ENCODE measurements at places on chromosomes 11 and 22.

DNA sequence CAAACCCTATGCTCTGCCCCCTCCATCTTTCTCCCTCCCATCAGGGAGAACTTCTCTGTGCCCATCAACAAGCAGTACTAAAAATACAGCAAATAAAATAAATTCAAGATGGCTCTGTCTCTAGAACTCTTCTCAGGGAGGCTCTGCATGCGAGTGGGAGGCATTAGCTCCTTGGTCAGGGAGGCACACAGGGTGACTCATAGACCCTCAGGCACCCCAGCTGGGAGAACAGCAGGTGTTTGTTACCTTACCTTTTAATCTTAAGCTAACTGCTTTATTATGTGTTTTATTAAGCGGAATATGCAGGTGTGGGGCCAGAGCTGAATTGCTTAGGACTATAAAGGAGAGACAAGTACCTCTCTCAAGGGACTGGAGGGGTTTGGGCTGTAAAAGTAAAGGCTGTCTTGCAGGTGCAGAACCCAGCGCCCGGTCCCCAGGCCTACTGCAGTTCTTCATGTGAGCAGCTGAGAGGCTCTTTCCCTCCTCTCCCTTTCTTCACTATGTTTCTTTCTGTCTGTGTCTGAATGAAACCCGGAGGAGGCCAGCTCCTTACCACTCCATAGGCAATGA, 20.8 kb downstream of the CSNK2A3 start:
- no peak for DNase-seq

DNA sequence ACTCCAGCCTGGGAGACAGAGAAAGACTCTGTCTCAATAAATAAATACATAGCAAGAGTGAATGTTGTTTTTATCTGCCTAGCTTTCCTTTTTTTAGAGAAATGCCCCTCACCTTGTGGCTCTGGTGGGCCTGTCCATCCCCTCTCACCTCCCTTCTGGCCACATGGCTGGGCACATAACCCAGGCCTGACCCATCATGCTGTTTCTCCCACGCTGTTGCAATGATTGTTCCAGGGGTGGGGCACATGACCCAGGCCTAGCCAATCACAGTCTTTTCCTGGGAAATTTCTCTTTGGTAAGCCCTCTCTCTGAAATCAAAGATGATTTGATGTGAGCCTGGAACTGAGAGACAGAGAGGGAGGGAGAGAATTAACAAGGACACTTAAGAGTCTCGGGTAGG, 5.5 kb upstream of the CYTH4 start:
- no peak for DNase-seq

- no peak for DNase-seq
These were observed 51.7 kb downstream of the ARHGAP42 start for GRCh38 chr11:100738701-100739270.

DNA sequence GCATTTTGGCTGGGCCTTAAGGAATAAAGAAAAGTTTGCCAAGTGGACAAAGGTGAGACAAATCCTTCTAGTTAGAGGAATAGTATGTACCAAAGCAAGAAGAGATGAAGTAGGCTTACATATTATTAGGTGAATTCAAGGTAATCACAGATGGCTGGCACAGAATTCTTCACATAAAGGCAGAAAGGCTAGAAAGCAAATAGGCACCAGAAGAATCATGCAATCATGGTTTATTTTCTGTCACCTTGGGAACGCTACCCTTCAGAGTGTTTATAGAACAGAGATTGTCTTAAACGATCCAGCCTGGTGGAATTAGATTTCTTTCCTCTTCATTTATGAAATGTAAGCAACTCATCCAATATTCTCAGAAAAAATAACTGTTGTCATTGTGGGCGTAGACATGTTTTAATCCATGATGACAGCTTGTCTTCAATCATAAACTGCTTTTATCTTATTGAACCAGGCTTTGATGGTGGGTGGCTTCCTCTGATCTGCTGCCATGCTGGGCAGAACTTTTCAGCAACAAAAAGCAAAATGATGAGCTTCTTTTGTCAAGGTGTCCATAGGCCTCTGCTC, 49.0 kb upstream of the CSNK2A3 start:
- no peak for DNase-seq

- no peak for DNase-seq
These were observed 30.7 kb downstream of the SERPINH1 start for GRCh38 chr11:75592715-75593114.

DNA sequence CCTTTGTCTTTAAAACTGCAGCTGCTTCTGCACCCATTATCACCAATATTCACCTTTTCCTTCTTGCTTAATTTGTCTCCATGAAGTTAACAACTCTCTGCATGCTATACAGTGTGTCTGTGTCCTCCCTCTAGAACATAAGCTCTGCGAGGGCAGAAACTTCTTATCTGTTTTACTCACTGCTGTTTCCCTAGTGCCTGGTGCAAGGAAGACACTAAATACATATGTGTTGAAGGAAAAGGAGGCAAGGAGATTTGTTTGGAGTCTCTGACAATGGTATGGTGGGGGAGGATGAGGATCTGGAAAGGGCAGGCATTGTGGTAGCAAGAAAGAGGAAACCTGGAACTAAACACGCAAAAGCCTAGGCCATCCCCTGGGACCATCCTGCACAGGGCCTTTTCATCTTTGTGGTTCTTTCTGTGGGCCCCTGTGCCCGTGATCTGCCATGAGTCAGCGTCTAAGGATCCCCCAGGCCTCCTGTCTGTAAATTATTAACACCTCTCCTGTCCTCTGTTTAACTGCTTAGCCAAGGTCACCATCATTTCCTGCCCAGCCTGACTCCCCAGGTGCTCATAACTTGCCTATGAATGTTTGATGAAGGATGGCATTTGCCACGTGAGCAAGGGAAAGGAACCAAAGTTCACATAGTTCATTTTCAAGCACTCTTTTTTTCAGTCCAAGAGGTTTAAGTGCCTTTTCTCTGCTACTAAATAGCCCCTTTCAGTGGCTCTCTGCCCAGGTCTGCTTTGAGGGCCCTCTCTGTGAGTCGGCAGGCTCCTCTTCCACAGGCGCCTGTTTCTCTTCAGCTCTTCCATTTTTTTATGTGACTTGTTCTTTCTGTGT, 131.1 kb downstream of the RASSF10 start:
- no peak for DNase-seq

- DNase-seq, result no peak
These were observed 297.1 kb downstream of the NELL1 start for GRCh38 chr11:20966489-20966888.

GRCh38 chr11:37406651-37407050, 808.6 kb upstream of the RAG2 start:
- no peak for DNase-seq

DNA sequence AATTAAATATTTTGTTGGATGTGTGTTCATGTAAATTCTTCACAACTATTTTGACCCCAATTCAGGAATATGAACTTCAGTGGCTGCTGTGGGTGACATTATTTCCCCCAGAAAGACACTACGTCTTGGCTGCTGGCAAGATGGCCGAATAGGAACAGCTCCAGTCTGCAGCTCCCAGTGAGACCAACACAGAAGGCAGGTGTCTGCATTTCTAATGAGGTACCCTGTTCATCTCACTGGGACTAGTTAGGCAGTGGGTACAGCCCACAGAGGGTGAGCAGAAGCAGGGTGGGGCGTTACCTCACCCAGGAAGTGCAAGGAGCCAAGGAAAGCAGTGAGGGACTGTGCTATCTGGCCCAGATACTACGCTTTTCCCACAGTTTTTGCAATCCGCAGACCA, 65.3 kb downstream of the ZBTB44 start:
- DNase-seq, result no peak

- no peak for DNase-seq
These were observed 29.2 kb upstream of the KLHL35 start for GRCh38 chr11:75462117-75462653.

- no peak for DNase-seq
These were observed 9.4 kb downstream of the SIGIRR start for GRCh38 chr11:405323-405953.

DNA sequence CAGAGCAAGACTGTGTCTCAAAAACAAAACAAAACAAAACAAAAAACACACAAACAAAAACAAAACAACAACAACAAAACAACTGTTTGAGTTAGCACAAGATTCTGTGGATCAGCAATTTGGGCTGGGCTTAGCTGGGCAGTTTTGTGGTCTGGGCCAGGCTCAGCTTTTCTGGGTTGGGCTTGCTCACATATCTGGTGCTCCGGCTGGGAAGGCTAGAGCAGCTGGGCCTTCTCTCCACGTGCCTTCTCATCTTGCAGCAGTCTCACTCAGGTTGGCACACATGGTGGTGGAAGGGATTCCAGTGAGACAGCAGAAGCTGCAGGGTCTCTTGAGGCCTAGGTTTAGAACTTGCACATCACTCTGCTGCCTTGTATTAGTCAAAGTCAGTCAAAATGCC, 35.7 kb downstream of the EIF3F start:
- no peak for DNase-seq
